A172 (cell line): ENCODE measurements at places on chromosomes 1 and 21. TPM values are rescaled to one million over a fixed set of nuclear protein-coding genes. Genes with fewer than 3 reads are reported as not detected.

The AKIRIN1 gene
- 61.3 and 64.5 TPM in 2 replicates for total RNA-seq

The UBL4B gene
- total RNA-seq = 0.83 TPM in 1 of 2 replicates, not detected in the other

The CDC20 gene
- 190 and 245 TPM in 2 replicates for total RNA-seq

The RGS8 gene
- 0.29 TPM in 1 of 2 replicates, not detected in the other for total RNA-seq

The KCND3 gene
- total RNA-seq = 0.07 and 0.17 TPM in 2 replicates

The CD1B gene
- not detected in 2 replicates for total RNA-seq

The KRTAP21-2 gene
- total RNA-seq = not detected in 2 replicates

The CNIH3 gene
- total RNA-seq = 12.8 and 15.4 TPM in 2 replicates

The HAO2 gene
- total RNA-seq = not detected in 2 replicates

The ESRRG gene
- total RNA-seq = 0.02 and 0.05 TPM in 2 replicates

The MTARC2 gene
- total RNA-seq = 0.55 and 0.89 TPM in 2 replicates

The RGS7 gene
- total RNA-seq = 12.4 and 16.5 TPM in 2 replicates

The DOP1B gene
- total RNA-seq = 14.9 and 16.4 TPM in 2 replicates

The RIPK4 gene
- 0.07 and 0.55 TPM in 2 replicates for total RNA-seq
